ENCODE measurements at places on chromosomes 1 and 21.

- DNase-seq, result no peak
Measured at GRCh38 chr1:193543259-193543658, 356.8 kb upstream of the B3GALT2 start.

DNA sequence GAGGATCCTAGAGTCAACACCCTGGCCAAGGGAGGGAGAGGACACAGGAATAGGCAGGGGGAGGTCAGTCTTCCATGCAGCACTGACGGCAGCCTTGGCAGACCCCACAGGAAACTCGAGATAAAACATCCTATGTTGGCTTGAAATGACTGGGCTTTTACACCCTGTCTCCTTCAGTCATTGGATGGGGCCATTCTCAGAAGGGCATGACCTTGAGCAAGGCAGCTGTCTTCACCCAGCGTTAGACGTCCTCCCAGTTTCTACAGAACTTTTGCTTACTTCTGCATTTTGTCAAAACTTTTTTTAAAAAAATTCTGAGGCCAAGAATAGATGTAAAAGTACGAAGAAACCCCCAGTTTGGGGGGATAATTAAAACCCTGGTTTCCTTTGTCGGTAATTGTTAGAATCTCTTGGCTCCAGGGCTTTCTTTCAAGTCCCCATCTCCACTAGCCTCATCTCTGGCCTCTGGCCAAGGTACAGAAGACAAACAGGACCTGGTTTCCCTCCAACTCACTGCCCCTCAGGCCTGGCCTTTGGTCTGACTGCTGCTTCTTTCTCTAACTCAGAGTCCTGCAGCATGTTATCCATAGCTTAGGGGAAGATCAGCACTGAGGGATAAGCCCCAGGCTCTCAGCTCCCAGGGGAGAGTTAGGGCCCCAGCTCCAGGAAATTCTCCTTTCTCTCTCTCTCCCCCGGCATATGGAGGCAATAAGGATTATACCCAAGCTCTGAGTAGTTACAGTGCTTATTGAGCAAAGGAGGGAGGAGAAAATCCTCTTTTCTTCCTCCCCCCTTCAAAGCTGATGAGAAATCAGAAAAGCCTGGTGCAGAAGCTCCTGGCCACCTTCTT is 51.6 kb upstream of the KCND3 start:
- DNase-seq, result no peak

DNA sequence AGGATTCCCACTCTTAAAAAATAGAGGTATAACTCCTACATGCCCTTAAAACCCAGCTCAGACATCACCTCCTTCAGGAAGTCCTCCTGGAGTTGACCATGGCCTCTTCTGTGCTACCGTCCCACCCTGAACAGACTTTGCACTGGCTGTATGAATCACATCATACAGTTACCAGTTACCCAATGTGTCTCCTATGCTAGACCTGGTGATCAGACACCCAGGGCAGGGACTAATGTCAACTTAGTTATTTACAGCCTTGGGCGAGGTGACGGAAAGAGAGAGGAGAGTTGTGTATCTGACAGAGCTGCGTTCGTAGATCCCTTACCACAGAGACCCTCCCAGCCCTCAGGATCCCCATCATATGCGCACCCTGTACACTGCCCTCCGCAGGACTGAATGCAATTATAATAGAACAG is 72.7 kb downstream of the SLC66A1 start:
- DNase-seq, result no peak

- DNase-seq, result no peak
Measured at GRCh38 chr1:91803123-91803522, 82.8 kb downstream of the TGFBR3 start.

- DNase-seq, result no peak
Measured at GRCh38 chr1:23867542-23867894, 572 bp downstream of the FUCA1 start.
